ENCODE measurements at places on chromosomes 16 and 17. TPM values are rescaled to one million over a fixed set of nuclear protein-coding genes. Genes with fewer than 3 reads are reported as not detected.

Gene MLKL
- 7.6 TPM for total RNA-seq

Gene SLC52A1
- 0.28 TPM for total RNA-seq

Gene LITAFD
- not detected for total RNA-seq

Gene EFCAB13
- 2.0 TPM for total RNA-seq

Gene CES1
- total RNA-seq, result 376 TPM

Gene TP53TG3C
- total RNA-seq, result not detected

Gene MYO1D
- total RNA-seq, result 22.9 TPM

Gene SPNS3
- 2.3 TPM for total RNA-seq

- DNase-seq, result peak; percentile 71
Measured at GRCh38 chr16:49350265-49351095, 23.1 kb upstream of the C16orf78 start.

GRCh38 chr17:32993977-32994376, 2.3 kb downstream of the SPACA3 start:
- no peak for DNase-seq

DNA sequence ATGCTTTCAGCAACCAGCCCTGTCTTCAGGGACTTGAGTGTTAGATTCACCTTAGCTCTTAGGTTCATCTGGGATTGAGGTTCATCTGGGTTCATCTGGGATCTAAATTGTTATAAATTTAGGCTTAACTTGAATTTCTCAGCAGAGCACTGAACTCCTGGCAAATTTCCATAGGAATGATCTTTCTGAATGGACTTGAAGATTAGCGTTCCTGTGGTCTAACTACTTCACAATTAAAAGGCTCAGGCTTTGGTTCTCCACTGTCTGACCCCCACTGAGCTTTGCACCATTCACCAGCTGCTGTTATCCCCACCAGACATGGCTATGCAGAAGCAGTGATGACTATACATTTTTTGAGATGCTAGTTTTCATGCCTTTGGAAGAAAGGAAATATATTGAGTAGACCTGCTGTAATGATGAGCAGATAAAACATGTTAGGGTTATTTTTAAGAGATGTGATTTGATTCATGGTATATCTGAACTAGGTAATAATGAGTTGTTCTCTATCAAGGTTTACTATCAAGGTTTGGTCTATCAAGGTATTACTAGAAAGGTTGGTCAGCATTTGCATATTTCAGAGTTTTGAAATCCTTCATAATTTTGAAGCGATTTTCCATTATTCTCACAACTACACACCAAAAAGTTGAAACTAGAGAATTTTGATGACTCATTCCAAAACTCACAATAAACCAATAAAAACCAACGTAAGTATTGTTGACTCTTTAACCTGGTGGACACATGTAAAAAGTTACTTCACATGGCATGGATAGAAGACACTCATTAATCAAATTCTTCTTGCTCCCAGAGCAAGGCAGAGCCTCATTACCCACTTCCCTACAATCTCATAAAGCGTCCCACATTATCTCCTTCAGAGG, 71.7 kb downstream of the SNX11 start:
- DNase-seq, result no peak

- DNase-seq, result no peak
Measured at GRCh38 chr16:54633943-54634362, 296.7 kb upstream of the IRX5 start.

DNA sequence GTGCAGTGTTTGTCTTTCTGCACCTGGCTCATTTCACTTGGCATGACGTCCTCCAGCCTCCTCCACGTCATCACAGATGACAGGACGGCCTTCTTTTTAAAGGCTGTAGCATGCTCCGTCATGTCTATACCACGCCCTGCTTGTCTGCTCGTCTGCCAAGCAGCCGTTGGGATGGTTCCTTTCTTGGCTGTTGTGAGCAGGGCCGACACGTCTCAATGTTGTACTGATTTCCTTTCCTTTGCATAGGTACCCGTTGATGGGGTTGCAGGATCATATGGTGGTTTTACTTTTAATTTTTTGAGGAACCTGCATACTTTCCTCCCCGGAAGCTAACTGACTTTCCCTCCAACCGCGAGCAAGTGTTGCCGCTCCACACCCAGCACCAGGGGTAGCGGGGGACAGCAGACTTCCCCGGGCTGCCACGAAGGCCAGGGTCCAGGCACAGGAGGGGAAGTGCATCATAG, 212.2 kb upstream of the ZNF469 start:
- DNase-seq, result no peak

DNA sequence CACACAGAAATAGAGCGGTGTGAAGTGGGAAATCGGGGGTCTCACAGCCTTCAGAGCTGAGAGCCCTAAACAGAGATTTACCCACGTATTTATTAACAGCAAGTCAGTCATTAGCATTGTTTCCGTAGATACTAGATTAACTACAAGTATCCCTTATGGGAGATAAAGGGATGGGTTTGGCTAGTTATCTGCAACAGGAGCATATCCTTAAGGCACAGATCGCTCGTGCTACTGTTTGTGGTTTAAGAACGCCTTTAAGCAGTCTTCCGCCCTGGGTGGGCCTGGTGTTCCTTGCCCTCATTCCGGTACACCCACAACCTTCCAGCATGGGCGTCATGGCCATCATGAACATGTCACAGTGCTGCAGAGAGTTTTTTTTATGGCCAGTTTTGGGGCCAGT, 27.0 kb downstream of the TMC6 start:
- DNase-seq, result no peak

GRCh38 chr16:19008245-19009169, 24.8 kb downstream of the TMC7 start:
- DNase-seq, result no peak

- no peak for DNase-seq
Measured at GRCh38 chr17:11554042-11554441, 44.2 kb upstream of the DNAH9 start.

DNA sequence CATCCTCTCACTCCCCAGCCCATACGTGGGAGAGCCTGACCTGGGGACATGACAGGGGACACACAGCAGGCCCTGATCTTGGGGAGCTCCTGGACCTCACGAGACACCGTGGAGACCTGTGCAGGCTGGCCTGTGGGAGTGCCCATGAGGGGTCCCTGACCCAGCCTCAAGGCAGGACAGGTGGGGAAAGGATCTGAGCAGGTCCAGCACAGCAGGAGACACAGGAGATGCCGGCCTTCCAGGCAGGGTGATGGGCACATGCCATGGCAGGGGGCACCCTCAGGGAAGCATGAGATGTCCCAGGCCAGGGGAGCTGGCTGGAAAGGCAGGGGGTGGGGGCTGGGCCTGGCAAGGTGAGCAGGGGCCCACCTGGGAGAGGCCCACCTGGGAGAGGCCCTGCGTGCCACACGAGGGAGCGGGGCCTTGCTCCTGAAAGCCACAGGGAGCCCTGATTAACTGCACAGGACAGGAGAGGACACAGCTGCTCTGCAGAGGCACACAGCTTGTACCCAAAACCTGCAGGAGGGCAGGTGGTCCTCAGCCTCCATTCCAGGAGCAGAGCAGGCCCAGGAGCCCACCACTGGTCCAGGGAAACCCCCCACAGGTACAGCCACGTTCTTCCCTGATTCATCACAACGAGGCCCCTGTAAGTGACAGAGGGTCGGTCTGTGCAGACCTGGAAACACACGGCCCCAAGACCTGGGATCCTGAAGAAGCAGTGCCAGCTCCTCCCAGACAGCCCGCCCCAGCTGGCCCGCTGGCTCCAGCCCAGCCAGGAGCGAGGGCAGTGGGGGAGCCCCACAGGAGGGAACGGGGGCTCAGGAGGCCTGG, 26.6 kb upstream of the KRT17 start:
- DNase-seq, result no peak

- no peak for DNase-seq
Measured at GRCh38 chr17:18949566-18949965, 2.4 kb upstream of the SLC5A10 start.

DNA sequence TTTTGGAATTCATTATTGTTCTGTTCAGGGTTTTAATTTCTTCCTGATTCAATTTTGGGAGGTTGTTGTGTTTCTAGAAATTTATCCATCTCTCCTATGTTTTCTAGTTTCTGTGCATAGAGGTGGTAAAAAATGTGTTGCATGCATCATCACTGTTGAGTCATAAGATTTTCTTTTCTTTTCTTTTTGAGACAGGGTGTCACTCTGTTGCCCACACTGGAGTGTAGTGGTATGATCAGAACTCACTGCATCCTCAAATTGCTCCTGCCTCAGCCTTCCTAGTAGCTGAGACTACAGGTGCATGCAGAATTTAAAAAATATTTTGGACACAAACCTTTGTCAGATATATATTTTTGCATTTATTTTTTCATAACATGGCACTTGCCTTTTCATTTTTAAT, 184.8 kb downstream of the BCAS3 start:
- no peak for DNase-seq

DNA sequence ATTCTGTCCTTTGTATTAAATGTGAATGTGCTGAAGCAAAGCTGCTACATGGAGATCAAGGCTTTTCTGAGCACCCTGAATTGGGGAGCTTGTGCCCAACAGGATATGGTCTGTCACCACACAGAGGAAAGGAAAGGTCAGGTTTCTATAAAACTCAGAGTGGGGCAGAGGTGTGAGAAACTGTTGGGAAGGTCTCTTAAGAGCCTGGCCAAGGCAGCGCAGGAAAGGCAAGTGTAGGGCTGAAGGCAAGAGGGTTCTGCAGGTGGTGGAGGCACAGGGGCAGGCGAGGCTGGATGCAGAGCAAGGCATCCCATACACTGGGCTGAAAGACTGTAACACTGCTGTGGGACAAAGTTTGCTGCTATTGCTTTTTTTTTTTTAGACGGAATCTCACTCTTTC, 8.1 kb downstream of the COX6A2 start:
- DNase-seq, result no peak
